ENCODE measurements at places on chromosomes 5 and 9.

GRCh38 chr9:95177617-95178016 is 139.9 kb downstream of the FANCC start:
- DNase-seq, result no peak

- DNase-seq, result peak; percentile 49
These were observed 37.5 kb downstream of the RETREG1 start for GRCh38 chr5:16579142-16579847.

- no peak for DNase-seq
These were observed 64.4 kb upstream of the POU5F2 start for GRCh38 chr5:93805616-93806379.

DNA sequence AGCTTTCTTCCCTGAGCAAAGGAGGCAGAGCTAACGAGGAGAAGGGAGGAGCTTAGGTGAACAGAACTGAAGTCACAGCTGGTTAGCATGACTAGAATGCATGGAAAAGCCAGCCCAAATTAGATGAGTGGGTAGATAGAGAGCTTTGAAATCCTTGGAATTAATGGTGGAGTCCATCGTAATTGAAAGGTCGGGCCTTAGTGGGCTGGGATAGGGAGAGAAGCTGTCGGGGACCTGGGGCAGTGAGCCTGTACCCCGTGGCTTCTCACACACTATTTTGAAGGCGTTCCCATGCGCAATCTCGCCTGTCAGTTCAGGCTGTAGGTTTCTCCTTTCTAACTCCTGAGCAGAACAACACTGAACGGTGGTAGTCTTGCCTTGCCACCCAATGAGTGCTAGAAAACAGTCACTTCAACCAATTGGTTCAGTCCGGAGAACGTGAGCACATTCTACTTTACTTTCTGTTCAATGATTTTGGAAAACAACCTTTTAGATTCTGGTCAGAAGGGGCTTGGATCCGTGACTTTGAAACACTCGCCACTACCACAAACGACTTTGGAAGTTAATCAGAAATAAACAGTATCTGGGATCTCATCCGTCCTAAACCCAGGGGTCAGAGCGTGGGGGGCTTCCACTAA is 655 bp upstream of the RAI14 start:
- no peak for DNase-seq

GRCh38 chr5:138186002-138186447 is 7.1 kb downstream of the KIF20A start:
- DNase-seq, result no peak

DNA sequence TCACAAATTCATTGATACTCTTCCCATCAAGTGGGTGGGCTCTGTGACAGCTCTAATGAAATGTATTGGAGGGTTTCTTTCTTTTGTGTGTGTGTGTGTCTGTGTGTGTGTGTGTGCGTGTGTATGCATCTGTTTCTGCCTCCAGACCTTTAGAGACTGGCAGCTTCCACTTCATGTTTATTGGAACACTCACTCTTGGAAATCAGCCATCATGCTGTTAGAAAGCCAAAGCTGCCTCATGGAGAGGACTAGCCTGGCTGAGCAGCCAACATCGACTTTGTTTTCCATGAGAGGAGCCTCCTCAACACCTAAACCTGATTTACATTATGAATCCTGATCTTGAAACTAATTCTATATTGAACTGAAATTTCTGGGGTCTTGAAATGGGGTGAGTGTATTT is 128.5 kb upstream of the FAM174A start:
- peak; percentile 90 for DNase-seq

GRCh38 chr9:137277329-137278041 is at the start of gene TOR4A:
Gene TOR4A (plus strand): TSS chr9:137277726. CDS start chr9:137278690, 964 bp downstream.
- DNase-seq, result no peak

- no peak for DNase-seq
These were observed 2.8 kb downstream of the SMIM32 start for GRCh38 chr5:136190091-136190720.

GRCh38 chr5:120803282-120803681 is 339.2 kb downstream of the PRR16 start:
- no peak for DNase-seq

GRCh38 chr9:123438321-123438720 is 82.3 kb downstream of the CRB2 start:
- DNase-seq, result no peak

DNA sequence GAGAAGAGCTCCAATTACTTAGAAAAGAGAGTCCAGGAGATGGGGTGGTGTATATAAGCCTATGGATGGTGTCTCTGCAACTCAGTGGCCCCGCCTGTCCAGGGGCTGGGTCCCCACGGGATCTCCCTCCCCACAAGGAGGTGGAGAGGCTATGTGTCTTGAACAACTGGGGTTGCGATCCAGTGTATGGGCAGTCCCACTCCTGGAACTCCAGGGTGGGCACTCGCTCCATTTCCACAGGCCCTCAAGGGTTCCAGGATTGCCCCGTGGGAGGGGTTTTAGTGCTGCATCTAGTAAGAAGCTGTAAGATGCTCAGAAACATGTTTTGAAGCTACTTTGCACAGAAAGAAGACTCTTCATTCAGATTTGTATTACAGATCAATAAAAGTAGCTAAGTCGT is 558 bp upstream of the SMAD5 start:
- DNase-seq, result no peak

- no peak for DNase-seq
These were observed 52.3 kb downstream of the ACER2 start for GRCh38 chr9:19461135-19461534.

GRCh38 chr9:114282926-114283325 is 40.0 kb upstream of the ORM1 start:
- no peak for DNase-seq

DNA sequence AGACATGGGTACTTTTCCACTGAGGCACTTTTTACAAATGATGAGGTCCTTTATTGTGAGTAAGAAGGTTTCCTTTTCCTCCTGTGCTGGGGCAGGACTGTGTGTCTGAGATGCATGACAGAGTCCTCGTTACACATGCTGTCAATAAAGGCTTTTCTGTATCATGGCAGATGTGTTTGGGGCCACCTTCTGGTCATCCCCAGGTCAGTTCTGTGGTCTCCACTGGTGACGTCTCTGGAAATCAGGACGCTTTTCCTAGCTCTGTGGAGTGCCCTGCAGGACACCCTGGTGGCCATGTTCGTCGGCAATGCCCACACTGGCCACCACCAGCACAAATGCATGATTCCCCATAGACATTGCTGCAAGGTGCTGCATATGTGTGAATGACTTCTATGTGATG is 2.8 kb downstream of the CMBL start:
- no peak for DNase-seq

DNA sequence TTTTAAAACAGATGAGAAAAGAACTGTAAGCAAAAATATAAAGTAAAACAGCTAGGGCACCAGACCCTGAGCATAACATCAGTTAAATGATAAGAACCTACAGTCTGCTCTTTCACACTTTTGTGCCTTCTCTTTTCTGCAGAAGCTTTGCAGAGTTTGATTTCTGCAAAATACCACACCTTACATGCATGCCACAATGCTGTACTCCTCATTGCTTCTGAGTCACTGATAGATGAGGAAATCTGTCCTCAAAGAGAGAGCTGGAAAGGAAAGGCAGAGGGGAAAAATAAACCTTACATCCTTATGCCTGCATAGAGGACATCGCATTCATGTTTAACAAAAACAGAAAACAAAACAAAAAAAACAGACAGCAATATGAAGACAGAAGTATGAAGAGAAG is 142.9 kb downstream of the ATPSCKMT start:
- DNase-seq, result no peak

DNA sequence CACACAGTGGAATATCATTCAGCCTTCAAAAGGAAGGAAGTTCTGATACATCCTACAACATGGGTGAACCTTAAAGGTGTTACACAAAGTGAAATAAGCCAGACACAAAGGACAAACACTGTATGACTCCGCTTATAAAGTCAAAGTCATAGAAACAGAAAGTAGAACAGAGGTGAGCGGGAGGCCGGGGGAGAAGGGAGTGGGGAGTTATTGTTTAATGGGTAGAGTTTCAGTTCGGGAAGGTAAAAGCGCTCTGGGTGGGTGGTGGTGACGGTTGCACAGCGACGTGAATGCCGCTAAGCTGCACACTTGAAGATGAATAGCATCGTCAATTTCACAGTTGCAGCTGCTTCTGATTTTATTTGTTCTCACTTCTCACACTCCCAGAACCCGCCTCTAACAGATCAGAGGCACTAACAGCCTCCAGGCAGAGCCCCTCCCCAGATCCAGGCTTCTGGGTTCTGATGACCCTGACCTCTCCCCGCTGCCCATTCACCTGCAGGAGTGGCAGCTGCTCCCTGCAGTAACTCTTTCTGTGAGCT is 34.1 kb downstream of the BNIP1 start:
- DNase-seq, result no peak

GRCh38 chr9:89802781-89803355 is 198.1 kb downstream of the GADD45G start:
- no peak for DNase-seq

DNA sequence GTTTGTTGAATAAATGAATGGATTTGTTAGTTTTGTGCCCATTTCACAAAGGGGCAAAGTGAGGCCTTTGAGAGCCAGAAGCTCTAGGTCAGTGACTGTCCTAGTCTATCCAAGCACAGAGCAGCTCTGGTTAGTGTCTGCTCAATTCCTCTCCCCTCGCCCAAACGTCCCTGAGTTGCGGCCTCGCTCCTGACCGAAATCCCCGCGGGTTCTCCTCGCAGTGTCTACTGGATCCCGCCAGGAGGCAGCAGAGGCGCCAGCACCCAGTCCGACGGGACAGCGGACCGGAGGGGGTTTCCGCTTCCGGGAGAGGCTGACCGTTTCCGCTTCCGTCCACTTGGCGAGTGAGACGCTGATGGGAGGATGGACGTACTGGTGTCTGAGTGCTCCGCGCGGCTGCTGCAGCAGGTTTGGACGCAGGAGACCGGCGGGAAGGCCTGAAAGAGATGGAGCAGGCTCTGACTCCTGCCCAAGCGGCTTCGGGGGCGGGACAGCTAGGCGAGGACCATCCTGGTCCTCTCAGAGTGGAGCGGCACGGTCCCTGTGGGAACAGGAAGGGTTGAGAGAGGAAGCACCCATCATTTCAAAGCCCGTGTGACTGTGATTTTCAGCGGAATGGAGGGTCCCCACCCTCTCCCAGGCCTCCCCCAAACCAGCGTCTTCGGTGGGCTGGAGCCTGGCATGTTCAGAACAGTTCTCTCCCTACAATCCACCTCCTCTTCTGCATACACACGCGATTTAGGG is at the start of gene RARS1:
Gene RARS1, plus strand, starts transcription at position 336 of the 744 bp plus-strand sequence. Its CDS starts 28 bp downstream, at position 364.
- peak; percentile 74 for DNase-seq

DNA sequence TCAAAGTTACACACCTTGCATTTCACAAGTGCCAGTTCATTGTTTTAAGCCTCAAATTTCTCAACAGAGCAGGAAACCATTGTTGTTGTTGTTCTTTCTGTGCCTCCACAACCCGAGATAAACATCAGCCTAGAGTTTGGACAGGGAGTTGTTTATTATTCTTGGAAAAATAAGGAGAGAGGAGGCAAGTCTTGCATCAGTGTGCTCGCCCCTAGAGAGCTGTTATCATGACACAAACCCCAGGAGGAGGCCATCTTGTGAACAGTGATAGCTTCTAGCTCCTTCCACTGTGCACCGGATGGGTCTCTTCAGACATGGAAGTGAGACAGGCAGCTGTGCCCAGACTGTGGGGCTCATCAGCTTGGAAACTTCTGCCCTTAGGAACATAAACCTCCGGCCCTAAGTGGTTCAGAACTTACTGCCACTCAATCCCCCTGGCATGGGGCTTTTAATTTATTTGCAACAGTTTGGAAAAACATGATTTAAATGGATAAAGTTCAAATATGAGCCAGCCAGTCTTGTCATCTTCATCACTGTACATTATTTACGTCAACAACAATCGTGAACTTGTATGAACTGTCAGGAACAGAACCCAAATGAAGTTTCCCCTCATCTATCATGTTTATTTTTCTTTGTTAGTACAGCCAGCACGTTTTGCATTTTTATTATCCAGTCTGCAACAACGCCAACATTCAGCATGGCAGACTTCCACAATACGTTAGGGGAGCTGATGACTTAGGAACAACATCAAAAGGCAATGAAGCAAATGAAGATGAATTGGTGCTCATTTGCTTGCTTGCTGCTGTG is 181.7 kb upstream of the S1PR3 start:
- DNase-seq, result no peak

DNA sequence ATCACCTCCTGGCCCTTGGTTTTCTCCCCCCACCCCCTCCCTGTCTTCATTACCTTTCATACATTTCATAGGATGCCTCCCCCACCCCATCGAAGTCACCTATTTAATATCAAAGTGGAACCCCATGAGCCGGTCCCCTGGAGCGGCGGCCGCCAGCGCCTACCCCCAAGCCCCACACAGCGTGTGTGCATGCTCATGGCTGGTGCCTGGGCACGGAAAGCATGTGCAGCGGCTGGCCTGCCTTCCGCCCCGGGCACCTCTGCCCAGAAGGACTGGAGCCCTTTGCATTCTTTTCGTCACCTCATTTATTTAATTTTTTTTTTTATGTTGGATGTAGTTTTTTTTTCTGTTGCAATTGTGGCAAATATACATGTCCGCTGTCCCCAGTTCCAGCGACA is 116.2 kb downstream of the WNK2 start:
- no peak for DNase-seq

GRCh38 chr5:6722015-6722414 is 8.8 kb downstream of the TENT4A start:
- DNase-seq, result no peak
